ENCODE measurements at places on chromosomes 3 and 15.
A peak's percentile ranks its signal among the peaks of the same experiment; 100 is the strongest.

- DNase-seq: peak; percentile 70
Measured at GRCh38 chr15:70853973-70854665, at the start of gene LARP6. Gene LARP6, minus strand, starts transcription at chr15:70854157. Its CDS starts 69 bp downstream, at chr15:70854088.

GRCh38 chr3:101950510-101950909, 101.2 kb downstream of the NFKBIZ start:
- DNase-seq: no peak

- DNase-seq: no peak
Measured at GRCh38 chr15:64284042-64284441, 71.9 kb downstream of the CSNK1G1 start.

DNA sequence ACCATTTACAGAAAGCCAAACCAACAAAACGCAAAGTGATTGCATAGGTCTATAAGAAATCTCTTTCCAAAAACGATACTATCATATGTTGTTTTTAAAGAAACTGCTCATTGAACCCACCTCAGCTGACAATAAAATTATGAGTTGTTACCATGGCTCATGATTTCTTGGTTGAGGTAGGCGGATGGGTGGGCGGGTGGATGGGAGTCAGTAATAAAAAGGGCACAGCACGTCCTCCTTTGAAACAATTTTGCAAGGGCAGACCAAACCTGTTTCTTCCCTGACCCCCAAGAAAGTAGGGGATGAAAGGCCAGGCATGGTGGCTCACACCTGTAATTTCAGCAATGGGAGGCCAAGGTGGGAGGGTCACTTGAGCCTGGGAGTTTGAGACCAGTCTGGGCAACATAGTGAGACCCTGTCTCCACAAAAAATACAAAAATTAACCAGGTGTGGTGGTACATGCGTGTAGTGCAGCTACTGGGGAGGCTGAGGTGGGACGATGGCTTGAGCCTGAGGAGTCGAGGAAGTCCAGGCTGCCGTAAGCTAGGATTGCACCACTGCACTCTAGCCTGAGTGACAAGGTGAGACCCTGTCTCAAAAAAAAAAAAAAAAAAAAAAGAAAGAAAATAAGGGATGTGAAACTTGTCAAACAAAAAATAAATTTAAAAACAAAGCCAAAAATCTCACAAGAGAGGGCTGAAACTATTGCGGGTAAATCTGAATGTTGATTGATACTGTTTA, 2.1 kb downstream of the ABHD10 start:
- DNase-seq: no peak

DNA sequence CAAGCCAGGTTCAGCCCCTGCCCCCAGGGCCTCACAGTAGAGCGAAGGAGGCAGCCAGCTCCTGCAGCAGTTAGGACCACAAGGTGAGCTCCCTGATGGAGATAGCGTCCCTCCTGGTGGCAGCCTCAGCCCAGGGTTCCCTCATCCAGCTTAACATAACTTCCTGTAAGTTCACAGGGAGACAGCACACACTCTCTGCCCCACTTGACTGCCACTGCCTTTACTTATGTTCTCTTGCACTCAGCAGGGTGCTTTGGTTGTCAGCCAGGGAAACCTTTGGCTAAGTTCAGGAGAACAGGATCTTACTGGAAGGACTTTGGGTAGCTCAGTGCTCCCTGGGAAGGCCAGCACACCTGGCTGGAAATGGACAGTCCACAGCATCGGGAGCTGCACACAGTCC, 10.9 kb downstream of the KBTBD13 start:
- DNase-seq: no peak

- no peak for DNase-seq
Measured at GRCh38 chr15:75349851-75350588, 3.2 kb downstream of the NEIL1 start.

DNA sequence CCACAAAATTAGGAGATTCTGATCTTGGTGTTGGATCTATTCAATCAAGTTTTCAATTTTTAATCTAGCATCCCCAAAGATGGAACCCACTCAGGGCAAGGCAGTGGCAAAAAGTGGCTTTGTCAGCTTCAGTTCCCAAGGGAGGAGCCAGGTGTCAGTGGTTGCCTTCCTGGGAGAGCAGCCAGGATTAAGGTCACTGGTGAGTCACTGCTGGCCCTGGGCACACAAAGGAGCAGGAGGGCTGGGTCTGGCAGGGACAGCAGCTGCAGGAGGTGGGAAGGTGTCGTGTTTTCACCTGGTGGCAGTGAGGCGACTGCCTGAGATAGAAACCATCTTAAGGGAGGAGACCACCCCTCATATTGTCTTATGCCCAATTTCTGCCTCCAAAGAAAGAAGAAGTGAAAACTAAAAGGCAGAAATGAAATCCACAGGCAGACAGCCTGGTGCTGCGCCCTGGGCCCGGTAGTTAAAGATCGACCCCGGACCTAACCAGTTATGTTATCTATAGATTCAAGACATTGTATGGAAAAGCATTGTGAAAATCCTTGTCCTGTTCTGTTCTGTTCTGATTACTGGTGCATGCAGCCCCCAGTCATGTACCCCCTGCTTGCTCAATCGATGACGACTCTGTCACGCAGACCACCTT, 5.9 kb upstream of the KLHL25 start:
- no peak for DNase-seq

DNA sequence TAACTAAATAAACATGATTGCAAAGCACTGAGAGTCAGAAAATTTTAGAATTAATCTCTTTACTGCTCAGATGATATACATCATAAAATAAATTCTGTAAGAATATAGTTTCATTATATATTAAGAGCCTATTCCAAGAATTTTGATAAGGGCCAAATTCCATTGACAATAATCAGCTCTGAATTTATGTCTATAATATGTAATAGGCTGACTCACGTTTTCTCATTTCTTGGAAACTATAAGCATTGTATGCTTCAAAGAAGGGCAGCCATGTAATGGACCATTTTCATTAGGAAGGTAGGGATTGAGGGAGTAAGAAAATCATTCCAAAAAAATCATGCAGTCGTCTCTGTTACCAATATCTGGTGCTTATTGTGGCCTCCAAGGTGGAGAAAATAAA, 315.9 kb downstream of the ZIC4 start:
- no peak for DNase-seq

- DNase-seq: peak; percentile 72
Measured at GRCh38 chr3:196192036-196192523, 19.1 kb downstream of the ZDHHC19 start.

All from WTC11 (cell line).